Nephron progenitor cell (in vitro differentiated cells): ENCODE measurements at places on chromosomes 1 and 21.

DNA sequence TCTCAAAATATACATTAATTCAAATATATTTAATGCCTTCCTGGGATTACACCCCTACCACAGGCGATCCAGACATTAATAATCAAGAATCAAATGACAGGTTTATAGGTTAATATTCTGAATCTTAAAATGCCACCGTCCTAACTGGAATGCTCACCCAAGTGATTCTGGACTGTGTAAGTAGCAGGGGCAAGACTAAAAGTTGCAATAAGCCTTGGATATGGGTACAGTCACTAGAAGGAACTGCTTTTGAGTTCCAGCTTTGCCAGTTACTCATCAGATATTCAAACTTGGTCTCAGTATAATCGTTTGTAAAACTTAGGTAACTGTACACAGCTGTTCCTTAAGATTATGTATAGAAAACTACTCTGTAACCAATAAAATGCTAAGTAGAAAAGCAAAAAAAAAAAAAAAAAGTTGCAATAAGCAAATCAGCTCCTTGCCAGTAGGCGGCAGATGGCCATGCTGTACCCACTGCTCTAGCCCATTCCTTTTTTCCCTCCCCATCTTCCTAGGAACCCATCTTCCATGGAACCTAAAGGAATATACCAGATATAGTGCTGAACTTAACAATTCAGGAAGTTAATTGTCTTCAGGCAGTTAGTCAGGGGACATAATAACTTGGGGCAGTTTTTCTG, 10.5 kb downstream of the RO60 start:
- no peak for DNase-seq

- no peak for DNase-seq
These were observed 23.7 kb downstream of the RWDD3 start for GRCh38 chr1:95257758-95258157.

DNA sequence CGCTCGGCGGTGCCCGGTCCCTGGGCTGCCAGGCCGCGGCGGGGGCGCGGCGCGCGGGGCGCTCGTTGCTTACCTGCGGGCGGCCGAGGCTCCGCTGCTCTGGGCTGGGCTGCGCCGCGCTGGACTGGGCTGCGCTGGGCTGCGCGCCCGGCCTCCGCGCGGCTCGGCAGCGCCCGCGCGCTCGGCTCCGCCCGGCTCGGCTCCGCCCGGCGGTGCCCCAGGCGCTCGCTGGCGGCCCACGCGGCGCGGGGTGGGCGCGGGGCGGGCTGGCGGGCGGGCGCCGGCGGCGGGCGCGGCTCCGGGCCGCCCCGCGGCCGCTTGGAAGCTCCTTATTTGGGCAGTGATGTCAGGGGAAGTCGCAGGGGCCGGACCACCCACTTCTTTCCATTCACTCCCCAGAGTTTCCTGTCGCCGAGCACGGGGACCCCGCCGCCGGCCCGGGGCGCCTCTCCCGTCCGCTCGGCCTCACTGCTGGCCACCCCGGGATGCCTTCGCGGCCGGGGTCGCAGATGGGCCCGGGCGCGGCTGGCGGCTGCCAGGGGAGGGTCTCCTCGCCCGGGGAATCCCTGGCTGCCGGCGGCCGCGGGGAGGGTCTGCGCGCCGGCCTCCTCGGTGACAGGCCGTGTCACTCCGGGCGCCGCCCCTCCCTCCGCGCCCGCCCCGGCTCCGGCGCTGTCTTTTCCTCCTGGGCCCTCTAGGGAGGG, 177.7 kb upstream of the EDN2 start:
- DNase-seq, result peak; percentile 71

GRCh38 chr1:182476625-182477024, 26.7 kb downstream of the RGSL1 start:
- no peak for DNase-seq

DNA sequence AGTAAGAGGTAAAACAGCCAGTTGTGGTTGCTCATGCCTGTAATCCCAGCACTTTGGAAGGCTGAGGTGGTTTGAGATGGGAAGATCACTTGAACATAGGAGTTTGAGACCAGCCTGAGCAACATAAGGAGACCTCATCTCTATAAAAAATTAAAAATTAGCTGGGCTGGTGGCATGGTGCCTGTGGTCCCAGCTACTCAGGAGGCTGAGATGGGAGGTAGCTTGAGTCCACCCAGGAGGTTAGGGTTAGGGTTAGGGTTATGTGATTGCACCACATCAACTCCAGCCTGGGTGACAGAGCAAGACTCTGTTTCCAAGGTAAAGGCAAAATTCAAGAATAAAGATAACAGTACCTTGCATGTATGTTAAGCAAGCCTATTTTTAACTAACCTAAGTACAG, 3.5 kb downstream of the SAMSN1 start:
- no peak for DNase-seq

- peak; percentile 36 for DNase-seq
These were observed 612.9 kb downstream of the PTPRU start for GRCh38 chr1:29849038-29849750.

DNA sequence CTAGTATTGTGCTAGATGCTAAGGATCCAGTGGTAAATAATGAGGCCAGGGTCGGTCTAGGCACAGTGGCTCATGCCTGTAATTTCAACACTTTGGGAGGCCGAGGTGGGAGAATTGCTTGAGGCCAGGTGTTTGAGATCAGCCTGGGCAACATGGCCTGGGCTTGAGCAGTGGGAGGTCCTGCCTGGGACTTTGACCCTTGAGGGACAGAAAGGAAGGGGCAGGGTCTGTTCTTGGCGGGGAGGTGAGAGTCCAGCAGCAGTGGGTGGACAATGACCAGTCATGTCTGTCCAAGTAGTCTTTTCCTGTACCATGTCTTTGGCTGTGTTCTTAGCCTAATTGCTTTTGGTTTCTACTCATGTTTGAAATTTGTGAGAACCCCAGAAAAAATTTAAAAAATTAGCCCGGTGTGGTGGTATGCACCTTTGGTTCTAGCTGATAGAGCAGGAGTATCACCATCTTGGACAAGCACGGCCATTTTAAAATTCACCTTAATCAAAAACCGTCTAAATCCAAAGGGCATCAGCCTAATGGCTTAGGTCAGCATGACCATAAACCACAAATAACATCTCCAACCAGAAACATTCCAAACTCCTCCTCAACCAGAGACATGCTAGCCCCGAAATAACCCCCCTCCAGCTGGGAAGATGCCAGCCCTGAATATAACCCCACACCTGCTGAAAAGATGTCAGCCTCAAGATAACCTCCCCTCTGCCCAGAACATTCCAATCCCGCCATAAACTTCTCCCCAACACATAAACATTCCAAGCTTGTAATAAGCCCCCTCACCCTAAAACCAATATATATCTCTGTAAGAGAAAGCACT, 6.8 kb upstream of the AK2 start:
- DNase-seq, result no peak

GRCh38 chr1:170221495-170221894, 75.7 kb downstream of the NTMT2 start:
- no peak for DNase-seq

DNA sequence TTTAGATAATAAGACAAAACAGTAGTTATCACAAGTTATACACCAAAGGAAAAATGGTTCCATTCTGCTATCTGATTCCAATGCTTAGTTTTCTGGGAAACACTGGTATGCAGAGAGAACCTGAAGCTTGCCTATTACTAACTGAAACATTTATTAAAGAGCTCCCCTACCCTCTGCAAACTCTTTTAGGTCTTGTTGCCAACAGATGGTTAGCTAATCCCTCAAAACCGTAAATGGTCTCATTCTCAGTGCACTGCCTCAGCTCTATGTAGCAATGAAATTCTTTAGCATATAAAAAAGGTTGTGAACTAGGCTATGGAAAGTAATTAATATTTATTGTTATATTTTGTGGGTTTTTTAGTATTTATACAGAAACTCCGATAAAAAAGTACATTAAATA, 20.4 kb downstream of the C21orf91 start:
- DNase-seq, result no peak
